Vein endothelial cell (primary cell): ENCODE measurements at places on chromosomes 4 and X. TPM values are rescaled to one million over a fixed set of nuclear protein-coding genes. Genes with fewer than 3 reads are reported as not detected.

Gene ZCCHC12
- total RNA-seq, result 0.33 TPM in 1 of 2 replicates, not detected in the other

Gene FHIP1A
- 1.1 and 3.9 TPM in 2 replicates for total RNA-seq

Gene F8
- total RNA-seq, result 2.3 and 3.1 TPM in 2 replicates

Gene AKAP4
- total RNA-seq, result under 0.01 TPM in 1 of 2 replicates, not detected in the other

Gene VCX2
- not detected in 2 replicates for total RNA-seq

Gene FDCSP
- total RNA-seq, result not detected in 2 replicates

Gene HGFAC
- total RNA-seq, result 0.19 and 0.33 TPM in 2 replicates

Gene RTL9
- total RNA-seq, result not detected in 2 replicates

Gene MAD2L1
- 9.1 and 22.9 TPM in 2 replicates for total RNA-seq
